ENCODE measurements at places on chromosomes 5 and 9.

DNA sequence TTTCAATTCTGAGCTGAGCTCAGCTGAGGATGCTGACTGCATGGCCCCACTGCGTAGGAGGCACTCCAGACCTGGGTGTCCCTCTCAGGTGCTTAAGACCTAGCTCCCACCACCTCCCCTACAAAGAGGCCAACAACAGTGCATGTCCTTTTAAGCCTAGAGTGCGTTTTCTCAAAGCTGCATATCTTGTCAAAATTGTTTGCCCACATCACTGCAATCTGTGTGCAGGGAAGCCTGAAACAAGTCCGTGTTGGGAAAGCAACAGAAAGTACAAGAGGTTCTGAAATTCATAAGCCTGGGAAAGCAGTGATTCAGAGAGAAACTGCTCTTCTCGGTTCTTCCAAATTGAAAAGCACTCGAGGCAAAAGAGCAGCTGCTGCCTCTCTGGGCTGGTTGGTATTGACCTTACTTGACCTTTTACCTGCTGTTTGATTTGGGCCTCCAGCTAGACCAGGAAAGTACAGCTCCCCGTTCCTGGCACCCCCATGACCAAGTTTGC lies 238.4 kb downstream of the NR2F1-AS1 start:
- no peak for DNase-seq

GRCh38 chr5:179792612-179793467 lies 946 bp upstream of the LTC4S start:
- no peak for DNase-seq

- no peak for DNase-seq
Measured at GRCh38 chr5:111143910-111144309, 51.8 kb downstream of the WDR36 start.

DNA sequence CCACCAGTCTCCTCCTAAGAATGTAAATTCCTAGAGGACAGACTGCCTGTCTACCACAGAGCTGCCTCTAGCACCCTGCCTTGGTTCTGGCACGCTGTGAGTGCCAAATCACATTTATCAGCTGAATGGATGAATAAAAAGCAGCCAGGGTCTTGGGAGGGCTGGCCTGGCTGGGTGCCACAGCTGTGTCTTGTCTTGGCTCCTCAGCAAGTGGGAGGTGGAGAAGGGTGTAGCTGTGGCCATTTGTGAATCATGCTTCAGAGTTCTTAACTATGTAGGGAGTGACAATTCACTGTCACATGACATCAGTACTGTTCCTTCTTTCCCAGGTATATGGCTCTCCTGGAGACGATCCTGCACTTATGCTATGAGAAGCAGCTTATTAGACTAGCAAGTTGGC lies 70.6 kb downstream of the DCP2 start:
- no peak for DNase-seq

DNA sequence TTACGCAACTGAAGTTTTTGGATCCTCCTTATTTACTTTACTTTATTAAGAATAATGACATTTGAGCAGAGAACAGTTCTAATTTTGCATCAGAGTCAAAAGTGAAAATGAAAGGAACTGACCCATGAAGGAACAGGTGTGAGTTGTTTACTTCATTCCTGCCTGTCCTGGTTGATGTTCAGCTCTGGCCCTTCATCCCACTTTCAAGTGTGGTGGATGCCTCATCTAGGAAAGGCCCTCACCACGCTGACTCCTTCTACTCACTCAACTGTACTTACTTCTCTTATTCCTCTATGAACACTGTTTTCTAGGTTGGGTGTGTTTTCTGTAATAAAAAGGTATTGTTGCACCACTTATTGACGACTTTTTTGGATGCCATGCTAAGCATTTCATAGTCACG lies 61.8 kb upstream of the PLEKHG4B start:
- DNase-seq, result no peak

DNA sequence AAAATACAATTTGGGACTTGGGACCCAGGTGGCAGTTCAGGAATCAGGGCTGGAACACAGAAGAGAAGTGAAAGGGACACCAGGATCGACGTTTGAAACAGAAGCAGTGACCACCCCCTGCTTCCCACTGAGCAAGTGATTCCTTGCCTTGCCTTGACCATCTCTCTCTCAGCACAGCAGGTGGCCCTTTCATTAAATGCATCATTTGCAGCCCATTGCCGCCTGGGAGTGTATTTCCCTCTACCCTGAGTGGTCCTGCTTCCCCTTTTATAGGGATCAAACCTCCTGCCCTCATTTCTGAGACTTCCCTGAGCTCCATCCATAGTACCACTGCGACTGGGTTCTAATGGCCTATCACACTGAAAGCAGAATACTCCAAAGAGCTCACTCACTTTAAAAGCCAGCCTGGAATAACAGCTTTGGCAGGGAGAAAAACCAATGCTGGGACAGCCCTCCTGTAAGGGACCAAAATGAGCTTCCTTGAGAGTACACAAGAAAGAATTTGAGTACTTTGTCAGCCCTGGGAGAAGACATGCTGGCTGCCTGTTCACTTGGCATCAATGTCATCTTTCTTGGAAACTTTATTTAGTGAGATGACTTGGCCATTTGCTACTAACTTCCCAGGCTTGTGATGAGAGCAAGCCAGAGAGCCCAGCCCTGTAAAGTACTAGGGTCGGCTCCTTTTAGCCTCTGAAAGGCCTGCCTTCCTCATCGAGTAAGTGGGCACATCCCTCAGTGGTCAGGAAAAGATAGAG lies 149.7 kb downstream of the SLIT3 start:
- DNase-seq, result no peak

- DNase-seq, result no peak
Measured at GRCh38 chr9:132879457-132880323, 992 bp downstream of the SPACA9 start.

GRCh38 chr5:165477546-165477945 lies 1972.1 kb downstream of the MAT2B start:
- DNase-seq, result no peak

GRCh38 chr5:96997265-96997859 lies 61.5 kb downstream of the LNPEP start:
- DNase-seq, result peak; percentile 58

- no peak for DNase-seq
Measured at GRCh38 chr9:133830310-133830709, 92.2 kb upstream of the SARDH start.

GRCh38 chr5:5542654-5543053 lies 120.2 kb downstream of the ICE1 start:
- DNase-seq, result no peak

DNA sequence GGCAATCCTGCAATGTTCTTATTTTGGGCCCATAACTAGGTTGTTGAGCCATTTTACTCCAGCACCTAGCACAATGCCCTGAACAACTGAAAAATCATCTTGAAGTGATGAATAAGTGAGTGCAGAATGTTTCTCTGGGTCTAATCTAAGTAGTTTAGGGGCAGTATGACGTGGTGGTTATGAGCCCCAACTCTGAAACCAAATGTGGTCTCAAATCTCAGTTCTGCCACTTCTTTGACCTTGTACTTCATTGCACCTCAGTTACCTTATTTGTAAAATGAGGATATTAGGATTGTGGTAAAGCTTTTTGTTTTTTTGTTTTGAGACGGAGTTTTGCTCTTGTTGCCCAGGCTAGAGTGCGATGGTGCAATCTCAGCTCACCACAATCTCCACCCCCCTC lies 80.9 kb upstream of the SNX2 start:
- DNase-seq, result no peak

DNA sequence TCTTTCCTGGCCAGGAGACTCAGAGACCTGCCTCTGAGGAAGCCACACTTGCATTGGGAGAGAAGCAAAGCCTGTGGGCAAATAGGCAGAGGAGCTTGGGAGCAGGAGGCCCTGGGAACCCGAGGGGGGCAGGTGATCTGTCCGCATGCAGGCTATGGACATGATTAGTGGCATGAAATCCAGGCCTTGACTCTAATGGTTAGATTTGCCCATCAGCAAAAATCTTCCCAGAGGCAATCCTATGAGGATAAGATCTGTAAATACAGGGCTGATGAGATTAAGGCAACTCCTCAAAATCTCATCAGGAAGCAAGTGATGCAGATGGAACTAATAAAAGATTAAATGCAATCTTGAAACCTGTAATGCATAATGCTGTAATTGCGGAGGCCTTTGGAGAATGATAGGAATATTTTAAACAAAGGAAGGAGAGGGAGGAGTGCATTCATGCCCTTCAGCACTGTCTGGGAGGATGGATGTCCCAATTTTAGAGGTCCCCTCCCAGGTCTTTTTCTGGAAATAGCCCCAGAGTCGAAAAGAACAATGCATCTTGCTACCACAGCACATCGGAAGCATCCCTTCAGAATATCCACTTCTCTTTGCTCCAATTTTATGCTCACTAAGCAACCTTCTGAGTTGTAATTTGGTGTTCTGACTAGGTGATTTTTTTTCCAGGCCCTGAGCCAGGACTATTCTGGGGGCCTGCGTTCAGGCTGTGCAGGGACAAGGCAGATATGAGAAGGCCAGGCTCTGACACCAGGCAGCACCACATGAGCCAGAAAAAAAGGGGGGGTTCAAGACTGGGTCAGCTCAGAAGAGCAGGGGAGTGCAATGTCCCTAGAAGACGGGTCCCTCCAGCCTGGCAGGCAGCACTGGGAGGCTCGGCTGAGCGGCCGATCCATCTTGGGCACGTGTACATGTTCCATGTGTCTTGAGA lies 66.5 kb downstream of the MED10 start:
- DNase-seq, result peak; percentile 85

GRCh38 chr5:149271195-149271715 lies 404 bp upstream of the AFAP1L1 start:
- DNase-seq, result no peak

DNA sequence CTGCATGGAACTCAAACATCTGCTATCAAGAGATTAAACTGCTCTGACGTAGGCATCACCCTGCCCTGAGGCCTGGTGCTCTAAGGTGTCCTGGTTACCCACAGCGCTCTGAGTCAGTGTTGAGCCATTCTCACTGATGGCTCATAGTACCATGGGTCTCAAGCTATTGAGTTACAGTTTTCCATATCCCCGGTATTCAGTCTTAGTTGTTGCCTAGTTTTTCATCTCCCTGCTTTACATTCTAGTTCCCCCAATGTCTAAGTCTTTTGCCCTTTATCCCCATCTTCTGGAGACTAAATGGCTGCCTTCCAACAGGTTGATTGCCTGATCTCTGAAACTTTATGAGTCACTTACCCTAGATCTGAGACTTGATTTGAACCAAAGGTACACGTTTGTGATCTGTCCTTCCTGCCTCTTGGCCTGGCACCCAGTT lies 161.2 kb upstream of the PTGER4 start:
- DNase-seq, result no peak

DNA sequence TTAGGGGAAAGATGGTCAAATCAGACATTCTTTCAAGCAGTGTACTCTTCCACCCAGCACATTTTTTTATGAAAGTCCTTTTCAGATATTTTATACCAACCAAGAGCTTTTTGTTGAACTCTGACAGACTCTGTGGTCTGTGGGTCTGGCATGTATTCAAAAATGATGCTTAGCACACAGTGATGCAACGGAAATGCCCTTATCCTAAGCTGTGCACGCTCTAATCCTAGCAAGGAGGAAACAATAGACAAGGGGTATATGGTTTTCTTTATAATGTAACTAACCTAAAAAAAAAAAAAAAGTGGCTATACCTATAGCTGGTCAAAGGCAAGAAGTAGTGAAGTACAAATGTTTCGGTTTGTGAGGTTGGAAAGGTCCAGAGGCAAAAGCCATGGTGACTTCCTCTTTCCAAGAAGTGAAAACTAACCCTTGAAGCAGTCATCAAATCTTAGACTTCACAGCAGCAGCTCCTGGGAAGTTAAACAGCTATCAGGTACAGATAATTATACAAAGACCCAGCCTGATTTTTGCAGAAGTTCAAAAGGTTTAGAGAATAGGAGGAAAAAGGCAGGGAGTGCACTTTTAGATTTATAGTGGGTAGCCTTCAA lies 82.5 kb downstream of the SEMA6A start:
- DNase-seq, result no peak

- DNase-seq, result no peak
Measured at GRCh38 chr5:87853541-87853940, 415.1 kb downstream of the TMEM161B start.

- peak; percentile 12 for DNase-seq
Measured at GRCh38 chr9:137502008-137502911, 43.1 kb upstream of the NSMF start.

DNA sequence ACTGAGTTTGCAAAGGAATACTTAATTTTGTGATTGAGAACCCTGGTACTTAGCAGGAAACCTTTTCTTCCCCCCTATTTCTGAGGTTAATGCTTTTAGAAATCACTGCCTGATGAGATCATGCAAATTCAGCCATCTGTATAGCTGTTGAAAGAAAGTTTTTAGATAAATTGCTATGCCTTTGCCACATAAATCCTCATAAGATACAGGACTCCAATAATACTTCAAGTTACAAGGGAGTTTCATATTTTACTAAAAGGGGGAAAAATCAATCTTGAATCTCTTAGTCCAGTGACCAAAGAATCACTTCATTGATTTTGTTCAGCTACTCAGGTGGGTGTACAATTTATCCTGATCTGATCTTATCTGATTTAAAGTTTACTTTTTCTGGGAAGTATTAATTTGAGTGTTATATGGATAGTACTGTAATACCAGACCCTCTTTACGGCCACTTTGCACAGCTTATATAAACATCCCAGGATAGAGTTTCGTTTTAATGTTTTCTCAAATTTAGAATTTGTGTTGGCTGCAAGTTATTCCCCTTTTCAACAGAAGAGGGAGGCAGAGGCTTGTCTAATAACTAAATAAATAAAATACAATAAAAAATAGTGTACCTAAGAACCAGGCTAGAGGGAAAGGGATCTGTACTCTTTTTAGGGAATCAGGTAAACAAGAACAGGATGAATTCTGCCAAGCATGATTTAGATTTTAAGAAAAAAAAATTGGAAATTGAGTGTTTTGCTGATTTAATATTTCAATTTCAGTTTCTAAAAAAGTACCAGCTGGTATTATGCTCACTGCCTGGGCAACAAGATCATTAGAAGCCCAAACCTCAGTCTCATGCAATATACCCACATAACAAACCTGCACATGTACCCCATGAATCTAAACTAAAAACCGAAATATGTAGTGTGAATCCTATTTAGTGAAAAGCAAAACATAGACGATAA lies 69.1 kb downstream of the PSAT1 start:
- peak; percentile 28 for DNase-seq

GRCh38 chr9:5509573-5509972 lies 758 bp upstream of the PDCD1LG2 start:
- no peak for DNase-seq

- DNase-seq, result no peak
Measured at GRCh38 chr9:35002623-35003022, 13.1 kb downstream of the DNAJB5 start.

DNA sequence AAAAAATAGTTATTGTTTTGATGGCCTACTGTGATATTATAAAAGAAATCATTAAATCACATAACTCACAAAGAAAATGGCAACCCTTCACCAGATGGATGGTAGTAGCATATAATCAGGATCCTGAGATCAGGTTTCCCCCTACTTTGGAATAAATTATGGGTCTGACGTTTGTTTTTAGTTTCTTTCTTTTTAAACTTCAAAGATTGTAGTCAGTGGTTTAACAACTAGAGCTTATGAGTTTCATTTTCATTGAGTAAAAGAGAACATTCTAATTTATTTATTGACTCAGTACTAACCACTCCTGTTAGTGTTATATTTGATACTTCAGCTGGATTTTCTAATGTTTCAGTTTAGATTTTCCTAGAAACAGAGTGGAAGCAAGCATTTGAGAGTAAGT lies 218.0 kb upstream of the PCSK5 start:
- DNase-seq, result no peak
